ENCODE measurements at places on chromosomes 4 and X.

DNA sequence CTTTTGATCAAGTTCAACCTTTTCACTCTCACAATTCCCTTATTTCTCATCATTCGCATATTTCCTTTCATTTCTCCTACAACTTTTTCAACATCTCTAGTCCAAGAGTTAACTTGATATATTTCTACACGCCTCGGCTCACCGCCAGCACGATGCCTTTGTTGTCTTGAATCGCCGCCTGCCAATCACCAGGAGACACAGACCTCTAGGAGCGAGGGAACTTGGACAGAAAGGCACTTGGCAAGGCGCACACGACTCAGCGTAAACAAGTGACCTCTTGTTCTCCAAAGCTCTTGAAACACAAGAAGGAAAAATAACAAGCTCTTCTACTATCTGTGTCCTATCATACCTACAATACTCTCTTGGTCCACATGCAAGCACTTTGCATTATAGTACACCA lies 27.1 kb upstream of the RBMX start:
- DNase-seq, result no peak

DNA sequence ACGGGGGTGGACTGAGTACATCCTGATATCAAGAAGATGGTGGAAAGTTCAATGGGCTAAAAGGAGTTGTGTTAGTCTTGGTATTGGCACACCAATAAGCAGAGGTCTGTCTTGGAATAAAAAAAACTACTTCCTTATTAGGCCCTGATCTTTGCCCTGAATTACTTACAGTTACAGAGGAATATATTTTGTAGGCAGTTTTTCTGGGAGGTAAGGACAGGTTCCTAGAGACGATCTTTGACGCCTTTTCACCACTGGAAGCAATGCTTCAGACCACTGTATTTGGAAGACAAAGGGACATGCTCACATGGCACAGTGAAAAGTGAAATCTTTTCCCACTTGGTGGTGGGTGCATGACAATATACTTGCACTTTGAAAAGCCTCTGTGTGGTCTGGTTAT lies 618 bp upstream of the XK start:
- DNase-seq, result no peak

DNA sequence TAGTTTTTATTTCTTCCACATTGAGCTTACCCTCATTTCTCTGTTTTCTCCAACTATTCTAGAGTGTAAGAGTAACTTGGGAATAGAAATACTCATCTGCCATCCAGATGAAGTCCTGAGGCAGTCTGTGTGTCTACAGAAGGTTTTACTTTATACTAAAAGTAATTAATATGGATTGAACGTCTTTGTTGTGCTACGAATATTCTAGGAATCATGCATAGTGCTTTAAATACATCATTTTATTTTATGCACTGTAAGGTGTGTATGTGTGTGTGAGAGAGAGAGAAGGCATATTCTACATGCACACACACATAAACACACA lies 305.7 kb downstream of the INPP4B start:
- no peak for DNase-seq

DNA sequence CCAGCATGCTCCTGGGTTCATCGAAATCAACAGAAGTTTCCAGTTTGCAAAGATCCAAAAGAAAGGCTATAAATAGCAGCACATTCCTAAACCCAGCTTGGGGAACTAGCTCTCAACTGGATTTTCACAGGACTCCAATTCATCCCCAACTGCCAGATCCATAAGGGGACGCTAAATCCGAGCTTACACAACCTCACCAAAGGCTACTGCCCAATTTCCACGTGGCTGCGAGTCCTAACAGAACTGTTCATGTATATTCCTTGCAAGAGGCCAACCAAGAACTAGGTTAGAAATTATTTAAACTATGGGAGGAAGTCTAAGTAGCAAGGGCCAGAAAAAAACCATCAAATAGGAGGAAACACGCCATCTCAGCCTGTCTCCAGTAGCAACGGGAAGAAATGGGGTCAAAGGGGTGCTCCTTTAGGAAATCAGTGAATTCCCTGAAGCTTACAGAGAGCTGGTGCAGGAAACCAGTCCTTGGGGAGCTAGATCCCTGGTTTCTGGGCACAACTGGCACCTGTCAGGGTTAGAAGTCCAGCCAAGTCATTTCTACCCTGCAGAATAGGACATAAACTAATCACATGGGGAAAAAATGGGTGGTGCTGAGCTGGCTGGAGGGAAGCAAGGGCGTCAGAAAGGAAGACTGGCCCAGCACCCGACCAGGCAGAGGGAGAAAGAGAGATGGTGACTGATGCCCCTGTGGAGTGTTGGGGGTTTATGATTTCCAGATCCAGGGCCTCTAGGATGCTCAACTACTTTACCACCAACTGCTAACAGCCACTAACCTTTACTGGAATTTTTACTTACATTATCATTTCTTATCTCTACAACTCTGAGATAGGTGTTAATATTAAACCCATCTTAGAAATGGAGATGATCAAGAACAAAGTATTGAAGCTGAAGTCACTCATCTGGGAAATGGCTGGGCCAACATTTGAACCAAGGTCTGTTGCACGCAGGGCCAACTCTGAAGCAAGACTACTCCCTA lies 20.5 kb downstream of the RELL1 start:
- no peak for DNase-seq

DNA sequence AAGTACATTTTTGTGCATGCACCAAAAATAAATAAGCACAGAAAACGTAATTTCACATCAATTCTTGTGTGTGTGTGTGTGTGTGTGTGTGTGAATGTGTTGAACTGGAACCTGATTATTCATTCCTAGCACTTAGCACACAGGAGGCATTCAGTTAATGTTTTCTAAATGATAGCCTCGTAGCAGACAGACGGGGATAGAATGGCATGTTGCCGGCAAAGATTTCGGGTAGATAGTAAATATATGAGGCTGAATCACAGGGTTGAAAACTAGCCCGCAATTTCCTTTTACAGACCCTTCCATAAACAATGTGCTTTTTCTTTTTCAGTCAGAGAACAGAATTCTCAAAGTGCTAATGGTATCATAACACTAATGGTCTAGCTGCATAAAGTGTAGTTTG lies 13.5 kb downstream of the MAOB start:
- DNase-seq, result no peak

DNA sequence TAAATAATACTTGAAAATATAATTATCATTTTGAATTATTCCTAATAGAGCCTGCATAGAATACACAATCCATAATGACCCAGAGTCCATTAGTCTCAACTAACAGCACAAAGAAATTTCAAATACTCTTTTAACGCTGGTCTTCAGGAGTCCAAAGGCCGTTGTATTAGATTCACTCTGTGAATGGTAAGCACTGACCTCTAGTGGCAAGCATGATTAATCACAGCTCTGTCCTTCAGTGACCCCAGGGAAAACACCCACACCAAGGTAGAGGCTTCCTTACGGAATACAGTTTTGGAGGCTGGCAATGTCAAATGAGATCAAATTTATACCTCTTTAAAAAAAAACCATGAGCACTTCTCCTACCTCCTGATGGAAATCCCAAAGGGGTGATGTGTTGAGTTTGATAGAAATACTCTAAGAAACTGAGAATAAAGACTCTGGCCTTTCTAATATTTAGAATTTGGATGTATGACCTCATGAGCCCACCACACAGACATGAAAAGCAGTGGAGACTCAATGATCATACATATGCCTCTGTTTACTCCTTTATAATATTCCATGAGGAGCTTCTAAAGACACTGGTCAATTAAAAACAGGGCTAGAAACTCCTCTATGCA lies 147.2 kb upstream of the DKK2 start:
- DNase-seq, result peak; percentile 3

DNA sequence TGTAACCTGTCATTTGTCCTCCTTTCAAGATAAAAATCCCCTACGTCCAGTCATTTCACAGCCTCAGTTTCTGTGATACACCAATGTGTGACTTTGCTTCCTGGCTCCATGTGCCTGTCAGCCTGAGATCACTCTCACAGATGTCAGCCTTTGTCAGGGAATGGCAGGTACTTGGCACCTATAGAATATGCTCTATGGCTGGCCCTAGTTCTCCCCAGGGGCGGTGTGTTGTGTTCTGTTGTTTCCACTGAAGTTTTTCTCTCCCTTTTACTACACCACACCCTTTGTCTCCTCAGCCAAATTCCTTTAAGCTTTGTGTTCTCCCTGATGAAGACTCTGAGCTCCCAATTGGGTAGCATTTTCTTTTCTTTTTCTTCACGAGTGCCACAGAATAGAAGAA lies 81.7 kb downstream of the ALPK1 start:
- DNase-seq, result no peak

GRCh38 chrX:9899640-9900111 lies 67.5 kb upstream of the CLDN34 start:
- DNase-seq, result no peak

DNA sequence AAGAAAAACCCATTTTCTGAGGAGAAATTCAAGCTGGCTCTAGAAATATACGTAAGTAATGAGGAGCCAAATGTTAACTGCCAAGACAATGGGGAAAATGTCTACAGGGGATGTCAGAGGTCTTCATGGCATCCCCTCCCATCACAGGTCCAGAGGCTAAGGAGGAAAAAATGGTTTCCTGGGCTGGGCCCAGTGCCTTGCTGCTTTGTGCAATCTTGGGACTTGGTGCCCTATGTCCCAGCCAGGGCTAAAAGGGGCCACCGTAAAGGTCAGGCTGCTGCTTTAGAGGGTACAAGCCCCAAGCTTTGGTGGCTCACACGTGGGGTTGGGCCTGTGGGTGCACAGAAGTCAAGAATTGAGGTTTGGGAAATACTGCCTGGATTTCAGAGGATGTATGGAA lies 17.2 kb upstream of the IGFBP7 start:
- no peak for DNase-seq

- no peak for DNase-seq
These were observed 8.6 kb upstream of the TKTL2 start for GRCh38 chr4:163482190-163482589.

DNA sequence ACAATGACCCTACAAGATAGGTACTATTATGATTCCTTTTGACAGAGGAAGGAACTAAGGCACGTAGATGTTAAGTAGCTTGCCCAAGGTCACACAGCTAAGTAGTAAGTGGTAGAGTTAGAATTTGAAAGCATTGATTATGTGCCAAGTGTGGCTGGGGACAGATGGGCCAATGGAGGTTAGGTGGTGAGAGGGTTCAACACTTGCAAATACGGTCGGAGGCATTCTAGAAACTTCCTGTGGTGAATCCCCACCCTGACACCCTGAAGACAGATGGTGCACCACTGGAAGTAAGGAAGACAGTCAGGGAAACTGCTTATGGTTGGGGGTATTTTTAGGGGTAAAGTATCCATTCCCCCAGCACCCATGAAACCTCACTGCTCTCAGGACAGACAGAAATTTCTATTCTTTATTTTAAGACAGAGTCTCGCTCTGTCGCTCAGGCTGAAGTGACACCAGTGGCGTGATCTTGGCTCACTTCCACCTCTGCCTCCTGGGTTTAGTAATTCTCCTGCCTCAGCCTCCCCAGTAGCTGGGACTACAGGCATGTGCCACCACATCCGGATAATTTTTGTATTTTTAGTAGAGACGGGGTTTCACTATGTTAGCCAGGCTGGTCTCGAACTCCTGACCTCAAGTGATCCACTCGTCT lies 142.5 kb downstream of the RASL11B start:
- peak; percentile 57 for DNase-seq
